A549 treated with CpdA at 1 μM for 4 hours (cell line): ENCODE measurements at places on chromosomes 3 and 15. TPM values are rescaled to one million over a fixed set of nuclear protein-coding genes. Genes with fewer than 3 reads are reported as not detected.

FAM81A gene
- total RNA-seq: 11.0 to 14.6 TPM (median 13.6 TPM) in 5 replicates

TTLL13 gene
- 0.22 to 1.1 TPM (median 0.47 TPM) in 5 replicates for total RNA-seq

ARGFX gene
- not detected in 5 replicates for total RNA-seq

FANCD2OS gene
- total RNA-seq: not detected in 5 replicates

THAP10 gene
- total RNA-seq: 5.0 to 7.1 TPM (median 5.9 TPM) in 5 replicates

GPR176 gene
- 11.0 to 13.9 TPM (median 11.3 TPM) in 5 replicates for total RNA-seq

GALNT15 gene
- 0.03 to 0.21 TPM in 2 of 5 replicates, not detected in the others for total RNA-seq

UROC1 gene
- total RNA-seq: not detected in 5 replicates

IRAK2 gene
- 23.0 to 31.6 TPM (median 25.3 TPM) in 5 replicates for total RNA-seq

SCAMP5 gene
- total RNA-seq: 13.8 to 15.2 TPM (median 14.6 TPM) in 5 replicates

RARB gene
- total RNA-seq: 7.8 to 15.4 TPM (median 11.3 TPM) in 5 replicates

NDUFB5 gene
- total RNA-seq: 43.4 to 69.2 TPM (median 51.3 TPM) in 5 replicates

LIPC gene
- total RNA-seq: 0.11 to 0.21 TPM in 2 of 5 replicates, not detected in the others

IQCF5 gene
- total RNA-seq: not detected in 5 replicates

APBA2 gene
- 17.2 to 21.8 TPM (median 18.3 TPM) in 5 replicates for total RNA-seq

GOLGA8J gene
- total RNA-seq: 0.09 TPM in 1 of 5 replicates, not detected in the others

ANKRD63 gene
- 0.19 to 0.42 TPM (median 0.32 TPM) in 4 of 5 replicates, not detected in the other for total RNA-seq
